ENCODE measurements at places on chromosomes 5 and 9.
A peak's percentile ranks its signal among the peaks of the same experiment; 100 is the strongest.

GRCh38 chr5:89147031-89147430 lies 264.0 kb upstream of the MEF2C start:
- DNase-seq: no peak

- DNase-seq: no peak
Observed at GRCh38 chr9:38141746-38142591, 72.9 kb upstream of the SHB start.

GRCh38 chr9:13358128-13358527 lies 78.6 kb upstream of the MPDZ start:
- no peak for DNase-seq

- no peak for DNase-seq
Observed at GRCh38 chr5:170538096-170538465, 34.3 kb downstream of the KCNIP1 start.

- no peak for DNase-seq
Observed at GRCh38 chr5:135596788-135597187, 18.0 kb upstream of the CXCL14 start.

GRCh38 chr5:103587185-103587748 lies 24.7 kb upstream of the NUDT12 start:
- no peak for DNase-seq

GRCh38 chr5:177085985-177086653 lies 596 bp upstream of the FGFR4 start:
- DNase-seq: peak; percentile 61

- DNase-seq: no peak
Observed at GRCh38 chr5:39713250-39713916, 288.6 kb upstream of the DAB2 start.

- peak; percentile 58 for DNase-seq
Observed at GRCh38 chr5:43191740-43192557, at the start of gene NIM1K. TSS of gene NIM1K (plus strand) at chr5:43192225. CDS start at chr5:43245776, 53,551 bp downstream.

GRCh38 chr5:110790673-110791072 lies 51.9 kb downstream of the SLC25A46 start:
- no peak for DNase-seq

Measured in right kidney (tissue), 9 donors.